ENCODE measurements at places on chromosomes 16 and 17.

GRCh38 chr17:38605411-38605840 lies 326 bp downstream of the SRCIN1 start:
- no peak for DNase-seq

GRCh38 chr16:83568345-83568744 lies 239.4 kb upstream of the HSBP1 start:
- DNase-seq, result no peak

DNA sequence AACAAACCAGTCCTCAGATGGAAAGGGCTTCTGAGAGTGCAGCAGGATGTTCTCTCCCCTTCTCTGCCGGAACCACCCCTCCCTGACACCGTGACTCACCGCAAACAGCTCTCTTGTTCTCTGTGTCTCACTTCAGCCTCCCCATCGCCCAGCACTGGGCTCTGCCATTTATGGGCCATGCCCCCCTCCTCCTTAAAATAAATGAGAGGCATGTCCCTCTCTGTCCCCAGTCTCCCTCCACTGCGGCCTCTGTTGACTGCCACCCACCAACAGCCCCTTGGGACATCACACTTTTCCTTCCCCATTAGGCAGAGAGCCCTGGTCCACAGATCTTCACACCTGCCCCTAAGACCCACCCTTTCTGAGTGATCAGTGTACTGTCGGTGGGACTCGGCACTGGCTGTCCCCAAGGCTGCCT lies 6.3 kb downstream of the CCDC102A start:
- peak; percentile 50 for DNase-seq

DNA sequence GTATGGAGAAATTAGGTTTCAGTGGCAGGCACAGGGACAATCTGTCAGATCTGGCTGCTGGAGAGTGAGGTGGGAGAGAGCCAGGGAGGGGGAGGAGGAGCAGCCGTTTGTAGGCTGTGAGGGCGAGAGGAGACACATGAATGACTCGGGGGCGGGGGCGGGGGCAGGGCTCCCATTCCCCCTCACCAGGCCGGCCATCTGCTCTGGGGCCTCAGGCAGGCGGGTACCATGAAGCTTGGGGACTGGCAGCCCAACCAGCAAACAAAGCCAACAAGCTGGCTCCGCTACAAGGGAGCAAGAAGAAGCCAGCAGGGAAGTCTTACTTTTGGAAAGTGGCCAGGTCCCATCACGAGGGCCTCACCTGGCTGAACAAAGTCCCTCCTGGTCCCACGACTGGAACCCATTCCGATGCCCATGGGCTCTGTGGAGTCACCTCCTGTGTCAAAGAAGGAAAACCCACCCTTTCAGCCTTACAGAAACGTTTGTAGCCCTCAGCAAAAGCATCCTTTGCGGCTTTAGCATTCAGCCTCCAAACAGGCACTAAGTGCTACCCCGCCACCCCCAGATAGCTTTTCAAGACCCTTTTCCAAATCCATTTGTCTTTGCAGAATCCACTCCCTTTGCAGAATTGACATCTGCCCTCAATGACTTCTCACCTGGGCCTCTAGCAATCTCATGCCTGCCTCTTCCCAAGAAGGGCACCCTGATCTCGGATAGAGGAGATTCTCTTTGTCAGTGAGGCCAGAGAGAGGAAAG lies 9.2 kb upstream of the SSTR2 start:
- DNase-seq, result no peak

GRCh38 chr17:15456972-15457722 lies 10.3 kb downstream of the CDRT4 start:
- no peak for DNase-seq

DNA sequence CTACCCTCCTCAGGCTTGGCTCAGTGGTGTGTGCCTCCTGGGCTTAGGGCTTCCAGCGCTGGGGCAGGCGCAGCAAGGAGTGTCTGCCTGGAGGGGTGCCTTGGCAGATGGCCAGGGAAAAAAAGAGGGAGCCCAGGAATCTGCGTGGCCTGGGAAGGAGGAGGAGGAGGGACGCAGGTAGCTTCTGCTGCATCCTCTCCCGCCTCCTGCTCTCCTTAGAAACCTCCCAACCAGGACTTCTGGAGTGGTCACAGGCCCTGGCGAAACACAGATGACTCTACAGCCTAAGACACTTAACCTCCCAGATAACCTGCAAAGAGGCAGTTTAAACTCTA lies 7.3 kb upstream of the BCAR1 start:
- no peak for DNase-seq

DNA sequence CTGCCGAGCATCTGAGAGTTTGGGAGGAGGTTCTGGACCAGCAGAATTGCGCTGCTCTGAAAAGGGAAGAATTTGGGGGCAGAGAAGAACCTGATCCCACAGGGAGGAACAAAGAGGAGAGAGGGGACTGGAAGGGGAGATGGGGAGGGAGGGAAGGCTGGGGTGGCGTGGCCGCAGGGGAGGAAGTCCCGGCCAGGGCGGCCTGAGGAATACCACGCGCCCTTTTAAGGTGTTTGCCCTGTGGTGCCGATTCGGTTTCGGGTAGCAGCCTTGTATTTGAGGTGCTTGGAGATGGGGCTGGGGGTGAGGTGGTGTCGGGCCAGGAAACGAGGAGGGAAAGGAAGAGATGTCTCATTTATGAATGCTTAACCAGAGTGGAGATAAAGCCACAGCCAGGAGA lies 51.3 kb downstream of the AKAP1 start:
- DNase-seq, result no peak

DNA sequence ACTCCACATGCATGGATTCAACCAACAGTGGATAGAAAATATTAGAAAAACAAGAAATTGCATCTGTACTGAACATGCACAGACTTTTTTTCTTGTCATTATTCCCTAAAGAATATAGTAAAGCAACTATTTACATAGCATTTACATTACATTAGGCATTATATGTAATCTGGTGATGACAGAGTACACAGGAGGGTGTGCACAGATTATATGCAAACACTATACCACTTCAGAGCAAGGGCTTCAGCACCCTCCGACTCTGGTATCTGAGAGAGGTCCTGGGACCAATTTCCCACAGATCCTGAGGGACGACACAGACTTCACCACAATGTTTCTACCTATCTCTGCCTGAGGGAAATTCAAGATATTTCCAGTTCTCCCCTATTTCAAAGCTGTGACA lies 25.3 kb upstream of the KCTD5 start:
- no peak for DNase-seq

GRCh38 chr16:84050316-84050715 lies 7.7 kb upstream of the SLC38A8 start:
- no peak for DNase-seq
